ENCODE measurements at places on chromosomes 1 and 21.
A peak's percentile ranks its signal among the peaks of the same experiment; 100 is the strongest.

DNA sequence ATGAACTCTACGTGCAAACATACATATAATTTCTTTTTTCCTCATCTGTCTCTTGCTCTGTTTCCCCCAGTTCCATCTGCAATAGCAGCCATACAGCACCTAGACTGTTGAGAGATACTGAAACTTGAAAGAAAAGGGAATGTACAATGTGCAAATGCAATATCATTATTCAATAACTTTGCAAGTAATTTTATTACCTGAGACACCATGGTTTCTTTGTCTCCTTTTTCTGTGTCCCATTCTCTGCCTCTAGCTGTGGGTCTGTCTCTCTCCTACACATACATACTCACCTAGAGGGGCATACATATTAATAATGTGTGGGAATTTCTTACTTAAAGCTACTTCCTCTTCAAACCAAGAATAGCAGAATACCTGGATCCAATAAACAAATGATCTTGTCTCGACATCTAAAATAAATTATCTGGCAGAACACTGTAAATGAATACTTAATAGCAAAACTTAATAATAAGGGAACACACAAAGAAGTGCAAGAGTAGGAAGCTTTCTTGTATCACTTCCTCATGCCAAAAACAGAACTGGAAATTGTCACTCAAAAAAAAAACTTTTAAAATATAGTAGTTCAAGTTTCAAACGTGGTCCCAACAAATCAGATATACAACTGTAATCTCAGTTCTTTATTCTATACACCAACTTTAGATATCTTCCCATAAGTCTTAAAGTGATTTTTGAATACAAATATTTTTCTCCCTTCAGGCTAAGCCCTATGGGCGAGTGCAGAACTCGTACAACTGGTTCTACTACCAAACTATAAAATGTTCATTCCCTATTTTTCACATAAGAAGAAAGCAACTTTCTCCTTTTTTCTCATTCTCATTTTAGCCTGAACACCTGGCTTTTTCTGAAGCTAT, 194.6 kb downstream of the NRIP1 start:
- no peak for DNase-seq

DNA sequence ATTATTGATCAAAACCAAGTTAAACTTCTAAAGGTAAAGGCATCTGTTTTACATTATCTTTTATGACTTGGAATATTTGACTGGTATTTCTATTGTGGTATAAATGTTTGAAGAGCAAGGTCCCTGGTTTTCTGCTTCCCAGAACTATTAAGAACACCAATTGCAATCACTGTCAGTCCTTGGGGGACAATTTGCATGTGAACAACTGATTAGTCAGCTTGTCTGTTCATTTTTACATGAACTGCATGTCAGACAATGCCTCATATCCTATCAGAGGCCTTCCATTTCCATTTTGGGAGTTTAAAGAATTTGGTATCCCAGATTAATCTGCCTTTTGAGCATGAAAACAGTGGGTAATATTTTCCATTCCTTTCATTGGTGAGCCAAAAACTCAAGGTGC, 654.9 kb upstream of the USP24 start:
- DNase-seq: no peak

DNA sequence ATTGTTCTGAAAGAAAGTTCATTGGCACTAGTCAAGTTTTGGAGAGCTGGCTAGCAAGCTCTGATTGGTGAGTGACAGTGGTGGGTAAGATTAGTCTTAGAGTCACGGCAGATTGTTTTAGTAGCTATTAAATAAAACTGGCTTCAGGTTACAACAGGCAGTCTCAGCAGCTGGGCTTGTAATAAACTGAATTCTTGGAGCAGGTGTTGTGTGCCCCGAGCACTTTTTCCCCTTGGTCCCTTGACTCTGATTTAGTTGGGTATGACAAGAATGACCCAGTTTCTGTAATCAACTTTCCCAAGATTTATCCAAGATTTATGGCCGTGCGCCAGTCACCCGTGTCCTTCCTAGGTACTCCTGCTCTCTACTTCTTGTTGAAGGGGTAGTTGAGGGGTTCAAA, 40.2 kb downstream of the TBCE start:
- DNase-seq: no peak

DNA sequence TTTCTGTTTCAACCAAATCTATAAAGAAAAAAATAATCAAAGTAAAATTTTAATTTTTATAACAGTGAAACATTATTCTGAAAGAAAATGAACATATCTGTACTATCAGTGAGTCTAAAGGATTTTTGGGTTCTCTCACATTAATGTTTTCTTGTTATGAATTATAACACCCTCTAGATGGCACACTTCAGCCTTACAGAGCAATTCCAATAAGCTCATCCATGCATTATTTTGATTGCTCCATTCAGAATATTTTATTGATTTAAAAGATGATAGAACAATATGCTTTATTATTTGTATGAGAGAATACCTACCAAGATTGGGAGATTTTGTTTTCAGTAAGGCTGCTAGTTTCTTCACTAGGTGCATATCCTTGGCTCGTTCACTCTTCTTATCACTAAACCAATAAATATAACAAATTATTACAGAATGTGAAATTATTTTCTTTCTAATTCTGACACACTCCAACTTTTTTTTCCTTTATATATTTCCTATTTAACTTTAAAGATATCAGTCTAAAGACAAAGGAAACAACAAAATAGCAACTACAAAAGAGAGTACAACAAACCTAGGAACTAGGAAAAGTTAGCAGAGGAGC, 82.4 kb downstream of the RAB3GAP2 start:
- peak; percentile 7 for DNase-seq

DNA sequence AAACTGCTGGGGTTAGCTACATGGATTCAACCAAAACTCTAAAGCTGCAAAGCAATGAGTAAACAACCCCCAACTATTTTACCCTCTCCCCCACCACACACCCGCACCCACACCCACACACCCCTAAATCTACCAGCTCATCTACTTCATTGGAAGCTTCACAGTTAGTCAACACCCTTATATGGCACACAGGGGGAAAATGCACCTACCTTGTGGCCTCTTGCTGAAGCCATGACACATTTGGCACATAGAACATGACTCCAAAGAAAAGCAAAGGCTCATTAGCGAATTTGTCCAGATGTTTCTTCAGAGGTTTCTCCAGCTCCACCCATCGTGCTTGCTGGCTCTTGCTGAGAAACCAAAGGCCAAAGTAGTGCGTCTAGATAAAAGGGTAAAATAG, 99.8 kb downstream of the PTPN14 start:
- no peak for DNase-seq

DNA sequence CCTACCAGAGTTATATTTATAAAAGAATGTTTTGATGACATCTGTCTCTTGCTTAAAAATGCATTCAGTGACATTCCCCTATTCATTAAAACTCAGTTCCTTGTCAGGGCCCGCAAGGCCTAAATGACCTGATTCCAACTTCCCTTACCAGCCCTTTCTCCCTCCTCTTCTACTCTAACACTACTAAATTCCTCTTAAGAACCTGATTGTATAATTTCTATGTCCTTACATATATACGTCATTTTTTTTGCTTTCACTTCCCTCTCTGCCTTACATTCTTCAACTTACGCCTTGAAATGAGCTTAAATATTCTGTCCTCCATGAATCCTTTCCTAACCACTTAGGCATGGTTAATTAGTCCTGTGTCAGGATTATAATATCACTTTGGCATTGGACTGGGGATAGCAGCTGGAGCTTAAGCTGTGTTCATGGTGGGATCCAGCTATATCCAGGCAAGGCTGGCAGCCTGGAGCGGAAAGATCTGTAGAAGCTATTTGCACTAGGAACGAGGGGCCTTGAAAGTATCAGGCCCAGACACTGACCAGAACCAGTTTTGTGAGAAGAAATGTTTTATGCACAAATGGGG, 360.2 kb upstream of the PTBP2 start:
- no peak for DNase-seq

DNA sequence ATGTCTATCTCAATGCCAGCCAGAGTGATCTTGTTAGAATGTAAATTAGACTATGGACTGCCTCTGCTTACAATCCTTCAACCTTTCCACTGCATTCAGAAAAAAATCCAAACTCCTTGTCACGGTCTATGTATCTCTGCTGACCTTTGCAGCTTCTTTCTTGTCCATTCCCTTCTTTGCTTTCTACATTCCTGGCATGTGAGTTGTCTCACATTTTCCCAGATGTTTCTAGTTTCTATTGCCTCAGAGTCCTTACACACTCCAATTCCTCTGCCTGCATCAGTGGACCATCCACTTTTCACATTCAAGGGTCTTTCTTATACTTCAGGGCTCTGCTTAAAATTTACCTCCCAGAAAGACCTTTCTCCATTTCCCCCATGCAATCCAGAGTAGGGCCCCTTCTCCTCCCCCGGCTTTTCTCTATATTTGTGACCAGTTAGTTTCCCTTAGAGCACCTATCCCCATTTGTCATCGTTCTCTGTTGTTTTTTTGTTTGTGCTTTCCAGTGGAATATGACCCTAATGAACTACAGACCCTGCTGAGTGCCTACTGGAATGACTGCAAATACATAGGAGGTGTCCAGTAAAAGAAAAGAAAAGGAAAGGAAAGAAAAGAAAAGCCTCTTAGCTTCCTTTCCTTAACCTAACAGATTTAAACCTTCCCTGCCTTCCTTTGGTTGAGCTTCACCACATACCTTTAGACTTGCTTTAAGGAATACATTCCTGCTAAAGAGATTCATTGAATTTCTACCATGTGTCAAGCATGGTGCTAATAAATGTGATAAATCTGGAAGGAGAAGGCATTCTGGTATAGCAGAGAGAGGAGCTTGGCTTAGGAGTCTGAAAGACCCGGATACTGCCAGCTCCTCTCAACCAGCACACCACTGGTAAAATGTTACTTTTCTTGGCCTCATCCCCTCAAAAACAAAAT, 102.0 kb downstream of the DIRAS3 start:
- no peak for DNase-seq

DNA sequence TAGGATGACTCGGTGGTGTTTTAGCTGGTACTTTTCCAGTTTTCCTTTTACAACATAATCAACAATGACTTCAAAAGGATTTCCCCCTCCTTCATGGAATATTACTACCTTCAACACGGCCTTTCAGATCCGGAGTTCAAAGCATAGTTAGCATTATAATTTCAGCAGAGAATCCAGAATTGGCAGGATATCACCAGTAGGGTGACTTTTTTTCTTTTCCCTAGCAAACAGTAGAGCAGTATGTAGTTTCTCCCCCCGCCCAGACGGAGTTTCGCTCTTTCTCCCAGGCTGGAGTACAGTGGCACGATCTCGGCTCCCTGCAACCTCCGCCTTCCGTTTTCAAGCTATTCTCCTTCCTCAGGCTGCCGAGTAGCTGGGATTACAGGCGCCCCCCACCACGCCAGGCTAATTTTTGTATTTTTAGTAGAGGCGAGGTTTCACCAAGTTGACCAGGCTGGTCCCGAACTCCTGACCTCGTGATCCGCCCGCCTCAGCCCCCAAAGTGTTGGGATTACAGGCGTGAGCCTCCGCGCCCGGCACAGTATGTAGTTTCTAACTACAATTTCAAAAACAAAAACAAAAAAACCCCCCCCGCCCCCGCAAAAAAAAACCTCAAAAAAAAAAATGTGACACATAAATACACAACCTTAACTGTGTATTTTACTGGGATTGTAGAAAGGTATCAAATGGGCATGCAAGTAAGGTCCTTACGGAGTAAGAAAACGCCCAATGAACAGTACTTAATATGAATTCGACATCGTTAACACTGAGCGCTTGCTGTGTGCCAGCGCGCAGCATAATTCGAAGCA, 1.5 kb upstream of the COX20 start:
- peak; percentile 62 for DNase-seq

GRCh38 chr1:229620876-229621275, 5.0 kb downstream of the TAF5L start:
- no peak for DNase-seq

GRCh38 chr1:119731741-119732430, 20.2 kb downstream of the PHGDH start:
- no peak for DNase-seq

- peak; percentile 58 for DNase-seq
Measured at GRCh38 chr1:166479052-166479631, 312.3 kb upstream of the FAM78B start.

GRCh38 chr1:237671262-237671661, 219.5 kb downstream of the ZP4 start:
- DNase-seq: no peak

GRCh38 chr1:203272633-203273205, 32.6 kb upstream of the BTG2 start:
- DNase-seq: no peak

- peak; percentile 47 for DNase-seq
Measured at GRCh38 chr21:45482899-45483821, 59.1 kb downstream of the SLC19A1 start.

GRCh38 chr1:98550076-98550475, 111.4 kb upstream of the SNX7 start:
- no peak for DNase-seq

- DNase-seq: no peak
Measured at GRCh38 chr1:228159008-228159665, 6.5 kb upstream of the IBA57 start.

GRCh38 chr1:245978915-245979314, 528.2 kb downstream of the SMYD3 start:
- no peak for DNase-seq
